ENCODE measurements at places on chromosomes 2 and 18. TPM values are rescaled to one million over a fixed set of nuclear protein-coding genes. Genes with fewer than 3 reads are reported as not detected.

The C18orf32 gene
- 65.2 TPM for total RNA-seq

The ATP6V1B1 gene
- 0.43 TPM for total RNA-seq

The TSPYL6 gene
- total RNA-seq: 0.11 TPM

The C2orf92 gene
- total RNA-seq: 4.6 TPM

The NEU2 gene
- not detected for total RNA-seq

The ZEB2 gene
- 122 TPM for total RNA-seq

The PCARE gene
- total RNA-seq: 0.11 TPM

- no peak for DNase-seq
These were observed 115.6 kb downstream of the IRS1 start for GRCh38 chr2:226683944-226684562.

DNA sequence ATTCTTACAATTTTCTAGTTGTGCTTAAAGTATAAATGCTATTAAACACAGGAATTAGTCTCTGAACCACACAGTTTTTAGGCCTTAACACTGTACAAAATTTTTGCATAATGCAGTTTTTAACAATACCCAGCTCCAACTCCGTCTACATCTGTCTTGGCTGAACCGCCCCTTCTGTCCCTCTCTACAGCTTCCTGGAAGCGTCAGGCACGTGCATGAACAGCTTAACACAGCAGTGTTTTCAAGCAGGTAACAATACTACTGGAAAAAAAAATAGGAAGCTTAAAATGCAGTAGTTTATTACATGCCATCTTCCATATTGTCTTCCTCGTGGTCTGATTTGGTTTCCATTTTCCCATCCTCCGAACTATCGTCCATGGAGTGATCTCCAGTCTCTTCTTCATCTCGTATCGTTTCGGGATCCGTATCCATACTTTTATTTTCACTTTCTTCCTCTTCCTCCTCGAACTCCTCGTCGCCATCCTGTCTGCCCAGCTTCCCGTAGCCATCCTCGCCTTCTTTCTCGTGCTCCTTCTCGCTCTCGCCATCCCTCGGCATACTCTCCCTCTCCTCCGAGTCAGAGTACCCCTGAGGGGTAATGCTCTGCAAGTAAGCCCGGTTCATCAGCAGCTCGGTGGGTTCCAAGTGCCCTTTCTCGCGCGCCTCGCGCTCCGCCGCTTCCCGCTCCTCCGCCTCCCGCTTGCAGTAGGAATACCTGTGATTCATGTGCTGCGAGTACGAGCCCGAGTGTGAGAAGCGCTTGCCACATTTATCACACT is 130.6 kb downstream of the ZEB2 start:
- DNase-seq: no peak

DNA sequence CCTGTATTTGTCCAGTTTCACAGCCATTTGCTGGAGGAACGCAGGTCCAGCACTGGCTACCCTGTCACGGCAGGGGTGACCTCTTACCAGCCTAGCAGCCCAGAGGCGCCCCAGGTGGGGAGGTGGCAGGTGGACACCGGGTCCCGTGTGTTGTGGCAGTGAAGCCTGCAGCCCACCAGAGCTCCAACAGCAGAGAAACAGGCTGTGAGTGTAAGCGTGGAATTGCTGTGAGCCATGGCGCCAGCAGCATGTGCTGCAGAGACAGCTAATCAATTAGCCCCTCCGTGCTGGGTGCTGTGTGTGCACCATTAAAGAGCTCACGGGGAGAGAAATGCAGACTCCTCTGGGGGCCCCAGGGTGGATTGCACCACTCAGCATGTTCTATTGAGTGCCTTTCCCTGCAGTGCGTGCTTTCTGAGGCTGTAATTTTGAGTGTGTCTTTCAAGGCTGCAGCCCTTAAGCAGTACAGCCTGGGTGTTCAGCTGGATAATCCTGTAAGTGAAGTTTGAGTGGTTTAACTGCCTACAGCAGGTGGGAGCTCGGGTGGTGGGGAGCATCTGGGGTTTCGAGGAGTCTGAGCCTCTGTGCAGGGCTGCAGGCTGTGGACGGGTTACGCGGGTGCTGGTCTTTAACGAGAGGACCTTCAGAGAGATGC is 15.9 kb downstream of the RTP5 start:
- DNase-seq: no peak

DNA sequence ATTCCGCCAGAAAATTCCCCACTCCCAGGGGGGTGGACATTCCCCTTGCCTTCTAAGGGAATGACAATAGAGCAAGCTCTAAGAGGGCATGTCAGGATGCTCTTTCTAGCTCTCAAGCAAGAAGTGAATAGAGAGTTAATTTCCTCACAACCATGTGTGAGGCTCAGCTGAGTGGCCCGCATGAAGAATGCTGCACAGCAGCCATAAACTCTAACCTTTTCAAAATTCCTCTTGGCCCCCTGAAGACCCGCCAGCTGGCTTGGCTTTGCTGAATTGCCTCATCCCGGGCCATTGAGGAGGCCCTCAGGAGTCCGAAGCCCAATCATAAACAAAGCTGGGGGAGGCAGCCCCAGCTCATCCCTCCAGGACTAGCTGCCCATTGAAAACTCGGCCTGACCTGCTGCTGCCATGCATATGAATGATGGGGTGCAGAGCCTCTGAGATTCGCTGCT is 38.2 kb downstream of the NRP2 start:
- no peak for DNase-seq

DNA sequence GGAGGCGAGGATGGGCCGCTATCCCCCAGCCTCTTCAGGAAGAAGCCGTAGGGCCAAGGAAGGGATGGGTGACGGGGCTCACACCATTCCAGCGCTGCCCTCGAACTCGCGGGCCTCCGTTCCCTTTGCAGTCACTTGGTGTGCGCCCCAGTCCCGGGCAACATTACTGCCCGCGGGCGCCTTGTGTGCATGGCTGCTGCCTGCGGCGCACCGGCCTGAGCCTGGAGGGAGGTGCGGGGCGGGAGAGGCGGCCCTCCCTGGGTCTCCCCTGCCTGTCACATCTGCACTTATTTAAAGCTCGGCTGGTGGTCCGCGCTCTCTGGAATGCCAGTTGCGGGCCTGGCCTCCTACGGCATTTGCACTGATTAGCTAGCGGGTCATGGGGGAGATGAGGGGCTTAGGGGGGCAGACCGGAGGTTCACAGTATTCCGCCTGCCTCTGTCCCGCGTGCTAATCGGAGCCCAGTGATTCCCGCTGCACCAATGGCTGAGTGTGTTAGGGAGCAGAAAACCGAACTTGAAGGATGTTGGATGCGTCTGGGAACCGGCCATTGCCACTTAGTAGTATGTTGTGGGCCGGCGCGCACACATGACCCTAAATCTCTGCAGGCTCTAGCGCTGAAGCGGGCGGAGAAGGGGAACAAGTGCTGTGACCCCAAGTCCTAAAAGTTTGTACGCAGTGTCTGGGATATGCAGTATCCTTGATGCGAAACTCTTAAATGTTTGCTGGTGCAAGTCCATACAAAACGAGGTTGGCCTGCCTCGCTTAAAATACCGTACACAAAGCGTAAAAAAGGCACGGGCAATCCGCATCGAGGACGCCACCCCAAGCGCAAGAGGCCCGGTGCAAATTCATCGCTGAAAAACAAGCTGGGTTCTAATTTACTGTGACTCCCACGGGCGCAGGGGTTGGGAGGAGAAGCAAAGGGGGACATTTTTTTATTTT is 161.2 kb upstream of the SIX2 start:
- no peak for DNase-seq

DNA sequence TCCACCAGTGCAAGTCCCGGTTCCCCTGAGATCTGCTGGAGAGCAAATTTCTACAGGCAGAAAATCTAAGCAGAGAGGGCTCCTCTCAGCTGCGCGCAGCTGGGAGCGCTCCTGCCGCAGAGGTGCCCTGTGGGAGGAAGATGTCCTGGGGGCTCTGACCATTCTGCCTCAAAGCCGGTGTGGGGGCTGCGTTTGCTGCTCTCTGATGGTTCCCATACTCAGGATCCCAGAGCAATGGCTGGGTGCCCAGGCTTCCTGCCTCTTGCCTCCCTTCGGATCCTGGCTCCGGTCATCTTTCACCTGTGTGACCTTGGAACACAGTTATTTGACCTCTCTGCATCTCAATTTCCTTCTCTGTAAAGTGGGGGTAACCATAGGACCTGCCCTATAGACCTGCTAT is 434.2 kb downstream of the ZNF521 start:
- DNase-seq: no peak

GRCh38 chr2:218366621-218367414 is 10.2 kb downstream of the CATIP start:
- no peak for DNase-seq

GRCh38 chr2:230599853-230600252 is 112.8 kb upstream of the CAB39 start:
- DNase-seq: no peak

DNA sequence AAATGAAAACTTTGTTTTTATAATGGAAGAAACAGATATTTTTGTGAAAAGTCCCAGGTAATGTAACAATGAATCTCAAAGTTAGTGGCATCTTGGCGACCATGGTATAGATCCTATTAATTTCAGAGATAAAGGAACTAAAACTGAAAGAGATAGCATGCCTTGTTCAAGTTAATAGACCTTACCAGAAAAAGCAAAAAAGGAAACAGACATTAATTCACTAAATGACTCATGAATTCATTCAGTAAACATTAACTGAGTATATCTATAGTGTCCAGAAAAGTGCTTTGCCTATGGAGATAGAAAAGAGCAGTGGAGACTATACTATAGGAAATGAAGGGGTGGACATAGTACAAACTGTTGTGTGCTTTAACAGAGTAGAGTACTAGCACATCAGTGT is 763.3 kb downstream of the TRIB2 start:
- no peak for DNase-seq

DNA sequence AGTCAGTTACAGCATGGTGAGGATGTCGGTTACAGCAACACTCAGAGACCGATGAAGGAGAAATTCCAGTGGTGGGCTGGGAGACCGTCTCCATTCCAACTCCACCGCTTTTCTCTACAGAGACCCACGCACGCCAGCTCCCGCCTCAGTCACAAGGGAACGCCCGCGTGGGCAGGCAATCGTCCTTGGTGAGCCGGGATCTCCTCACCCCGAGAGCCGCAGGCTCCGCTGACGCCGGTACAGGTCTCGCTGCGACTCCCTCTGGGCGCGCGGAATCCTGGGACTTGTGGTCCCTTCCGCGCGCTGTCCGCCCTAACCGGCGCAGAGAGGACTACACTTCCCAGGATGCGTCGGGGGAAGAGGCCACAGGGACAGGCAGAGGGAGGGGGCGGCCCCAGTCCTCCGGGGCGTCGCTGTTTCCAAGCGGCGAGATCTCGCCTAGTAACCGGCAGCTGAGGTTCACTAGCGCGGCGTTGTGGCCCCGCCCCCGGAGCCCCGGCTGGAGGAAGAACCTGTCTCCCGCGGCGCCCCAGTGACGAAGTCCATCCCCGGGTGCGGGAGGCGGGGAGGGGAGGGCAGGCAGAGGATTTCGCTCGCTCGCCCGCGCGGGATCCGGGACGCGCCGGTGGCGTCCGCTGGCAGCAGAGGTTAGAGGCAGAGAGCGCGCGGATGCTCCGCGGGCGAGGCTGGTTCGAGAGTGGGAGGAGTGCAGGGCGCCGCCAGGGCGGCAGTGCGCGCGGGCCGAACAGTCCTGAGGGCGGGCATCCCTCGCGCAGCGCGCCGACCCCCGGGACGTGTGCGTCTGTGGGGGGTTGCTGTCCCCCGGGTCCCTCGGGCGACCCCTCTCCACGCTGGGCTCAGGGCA is at the start of gene EML6:
Gene EML6, plus strand, starts transcription at position 532 of the 865 bp plus-strand sequence. CDS start 1,400 bp downstream, outside the sequence.
- peak; percentile 99 for DNase-seq

DNA sequence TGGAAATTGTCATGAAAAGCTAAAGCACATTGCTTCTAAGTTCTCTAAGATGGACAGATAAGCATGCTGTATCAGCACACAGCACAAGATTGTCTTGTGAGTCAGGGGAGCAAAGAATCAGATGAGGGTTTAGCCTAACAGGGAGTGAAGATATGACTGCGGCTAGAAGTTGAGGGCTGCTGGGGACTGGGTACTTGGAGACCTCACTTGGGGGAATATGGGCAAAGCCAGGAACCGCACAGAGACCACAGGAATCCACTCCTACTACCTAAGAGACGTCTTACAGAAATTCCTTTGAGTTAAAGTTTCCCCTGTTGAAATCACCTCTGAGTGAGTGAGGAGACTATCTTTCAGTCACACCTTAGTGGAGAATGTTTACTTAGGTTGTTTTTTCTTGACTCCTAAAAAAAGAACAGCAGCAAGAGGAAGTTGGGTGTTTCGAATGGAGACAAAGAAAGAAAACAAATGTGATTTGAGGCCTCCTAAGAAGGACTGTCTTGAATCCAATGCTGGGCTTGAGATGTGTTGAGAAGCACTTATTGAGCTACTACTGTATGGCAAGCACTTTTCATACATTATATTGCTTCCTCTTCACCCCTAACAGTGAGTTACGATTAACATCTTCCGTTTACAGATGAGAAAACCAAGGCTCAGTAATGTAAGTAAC is 100.7 kb downstream of the ANKRD44 start:
- no peak for DNase-seq

- DNase-seq: no peak
These were observed 18.5 kb upstream of the YWHAQ start for GRCh38 chr2:9649261-9649660.

DNA sequence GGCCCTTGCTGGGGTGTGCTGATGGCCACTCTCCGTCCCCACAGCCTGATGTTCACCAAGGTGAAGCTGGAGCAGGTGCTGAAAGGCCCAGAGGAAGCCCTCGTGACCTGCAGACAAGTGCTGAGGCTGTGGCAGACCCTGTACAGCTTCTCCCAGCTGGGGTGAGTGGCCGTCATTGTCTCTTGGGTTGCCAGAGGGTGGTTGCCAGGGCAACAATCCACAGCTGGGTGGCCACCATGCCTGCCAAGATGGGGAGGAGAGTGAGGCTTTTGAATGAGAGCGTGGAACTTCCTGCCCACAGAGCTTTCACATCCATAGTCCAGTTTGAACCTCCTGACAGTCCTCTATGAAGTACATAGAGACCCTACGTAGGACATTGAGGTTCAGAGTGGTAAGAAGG is 108.8 kb downstream of the STPG4 start:
- no peak for DNase-seq

GRCh38 chr2:10772201-10772867 is 40.3 kb downstream of the PDIA6 start:
- DNase-seq: peak; percentile 73

DNA sequence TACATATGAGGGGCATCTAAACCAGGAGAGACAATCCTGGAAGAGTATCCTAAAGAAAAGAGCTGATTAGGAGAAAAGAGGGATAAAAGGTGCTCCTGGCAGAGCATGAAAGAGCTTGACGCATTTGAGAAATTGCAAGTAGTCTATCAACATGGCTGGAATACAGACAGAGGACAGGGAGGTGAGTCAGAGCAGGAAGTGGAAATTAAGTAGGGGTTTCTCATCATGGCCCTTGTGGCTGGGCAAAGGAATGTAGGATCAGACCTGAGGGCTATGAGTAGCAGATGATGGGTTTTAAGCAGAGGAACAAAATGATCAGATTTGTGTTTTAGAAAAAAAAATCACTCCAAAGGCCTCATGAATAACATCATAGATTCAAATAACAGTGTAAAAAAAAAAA is 49.2 kb upstream of the UGP2 start:
- no peak for DNase-seq

DNA sequence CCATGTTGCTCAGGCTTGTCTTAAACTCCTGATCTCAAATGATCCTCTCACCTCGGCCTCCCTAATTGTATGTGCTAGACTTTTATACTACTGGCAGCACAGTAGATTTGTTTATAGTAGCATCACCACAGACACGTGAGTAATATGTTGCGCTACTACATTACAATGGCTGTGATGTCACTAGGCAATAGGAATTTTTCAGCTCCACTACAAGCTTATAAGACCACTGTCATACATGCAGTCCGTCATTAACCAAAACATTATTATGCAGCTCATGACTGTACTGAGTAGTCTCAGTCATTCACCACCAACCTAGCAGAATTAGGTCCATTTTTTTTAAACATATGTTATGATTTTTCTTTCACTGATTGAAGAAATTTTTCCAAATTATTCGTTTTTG is 398.9 kb downstream of the DCC start:
- DNase-seq: no peak

- DNase-seq: no peak
These were observed 30.2 kb downstream of the DIS3L2 start for GRCh38 chr2:231991664-231992063.

Measured in cardiac septum (tissue), 1 donor.